Stomach (tissue), 19 donors: ENCODE measurements at places on chromosomes 13 and 19.
A peak's percentile ranks its signal among the peaks of the same experiment; 100 is the strongest.

- no peak overlapping the region for H3K27ac ChIP-seq
- peaks cover 18% of the 10 kb centered on the region for H3K4me1 ChIP-seq
- DNase-seq, result no peak
- peaks cover 5% of the 10 kb centered on the region for H3K36me3 ChIP-seq
- no peak overlapping the region for H3K4me3 ChIP-seq
Observed at GRCh38 chr19:58570770-58571574, 2.2 kb downstream of the MZF1 start.

DNA sequence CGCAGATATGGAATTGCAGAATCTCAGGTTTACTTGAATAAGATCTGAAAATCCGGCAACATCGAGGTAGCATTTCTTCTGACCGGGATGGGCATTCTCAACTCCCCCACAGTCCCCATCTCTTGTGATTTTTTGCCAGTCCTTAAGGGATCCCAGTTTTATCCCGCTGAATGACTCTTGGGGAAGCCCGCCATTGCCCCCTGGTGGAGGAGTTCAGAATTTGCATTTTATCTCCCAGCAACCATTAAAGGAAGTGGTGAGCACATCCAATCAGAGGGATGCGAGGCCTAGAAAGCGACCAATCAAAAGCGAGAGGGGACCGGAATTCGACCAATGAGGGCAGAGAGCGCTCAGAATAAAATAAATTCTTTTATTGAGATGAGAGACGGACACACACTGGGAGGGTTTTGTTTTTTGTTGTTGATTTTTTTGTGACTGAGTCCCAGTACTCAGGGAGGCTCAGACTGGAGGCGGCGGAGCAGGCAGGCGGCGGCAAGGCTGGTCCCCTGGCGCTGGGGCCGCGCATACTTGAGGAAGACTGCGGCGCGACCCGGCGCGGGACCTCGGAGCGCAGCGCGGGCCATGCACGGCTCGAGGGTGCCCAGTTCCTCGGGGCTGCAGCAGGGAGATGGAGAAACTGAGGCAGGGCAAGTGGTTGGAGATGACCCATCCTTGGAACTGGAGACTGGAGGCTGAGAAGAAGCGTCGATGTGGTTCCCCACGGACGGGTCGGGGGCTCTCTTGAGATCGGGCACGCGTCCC, 3.9 kb upstream of the TTC9B start:
- DNase-seq, result peak; percentile 77
- H3K4me3 ChIP-seq, result no peak overlapping the region
- H3K27ac ChIP-seq, result no peak overlapping the region
- H3K4me1 ChIP-seq, result peaks cover 44% of the 10 kb centered on the region
- H3K27me3 ChIP-seq, result peaks cover 97% of the 10 kb centered on the region
- H3K36me3 ChIP-seq, result no peaks in the 10 kb centered on the region

- peak; percentile 85 for DNase-seq
- no peaks in the 10 kb centered on the region for H3K36me3 ChIP-seq
- H3K27ac ChIP-seq, result no peak overlapping the region
- H3K4me1 ChIP-seq, result peaks cover 13% of the 10 kb centered on the region
- H3K27me3 ChIP-seq, result no peaks in the 10 kb centered on the region
Observed at GRCh38 chr19:19606021-19606420, 12.5 kb downstream of the PBX4 start.

DNA sequence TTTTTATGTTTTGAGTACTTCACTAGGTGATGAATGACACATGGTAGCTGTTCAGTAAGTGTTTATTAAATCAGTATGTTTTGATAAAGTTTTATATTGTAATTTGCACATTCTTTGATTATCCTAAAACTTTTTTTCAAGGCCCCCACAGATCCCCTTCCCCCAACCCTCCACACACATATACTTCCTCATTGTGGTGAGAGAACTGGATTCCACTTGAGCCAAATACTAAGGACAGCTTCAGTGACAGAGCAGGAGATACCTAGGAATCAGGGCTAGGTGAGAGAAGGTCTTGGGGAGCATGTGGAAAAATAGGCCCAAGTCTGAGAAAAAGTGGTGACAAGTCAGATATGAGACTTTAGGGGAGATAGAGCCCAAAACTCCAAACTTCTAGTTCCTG, 174.6 kb downstream of the TDRD3 start:
- no peaks in the 10 kb centered on the region for H3K4me1 ChIP-seq
- H3K27ac ChIP-seq, result no peak overlapping the region
- H3K36me3 ChIP-seq, result peaks cover 44% of the 10 kb centered on the region

GRCh38 chr19:54674021-54674617, 11.3 kb downstream of the LILRB4 start:
- H3K27ac ChIP-seq, result no peak overlapping the region
- DNase-seq, result no peak
- H3K4me1 ChIP-seq, result no peaks in the 10 kb centered on the region
- peaks cover 12% of the 10 kb centered on the region for H3K27me3 ChIP-seq
- no peak overlapping the region for H3K4me3 ChIP-seq
- H3K36me3 ChIP-seq, result no peaks in the 10 kb centered on the region

DNA sequence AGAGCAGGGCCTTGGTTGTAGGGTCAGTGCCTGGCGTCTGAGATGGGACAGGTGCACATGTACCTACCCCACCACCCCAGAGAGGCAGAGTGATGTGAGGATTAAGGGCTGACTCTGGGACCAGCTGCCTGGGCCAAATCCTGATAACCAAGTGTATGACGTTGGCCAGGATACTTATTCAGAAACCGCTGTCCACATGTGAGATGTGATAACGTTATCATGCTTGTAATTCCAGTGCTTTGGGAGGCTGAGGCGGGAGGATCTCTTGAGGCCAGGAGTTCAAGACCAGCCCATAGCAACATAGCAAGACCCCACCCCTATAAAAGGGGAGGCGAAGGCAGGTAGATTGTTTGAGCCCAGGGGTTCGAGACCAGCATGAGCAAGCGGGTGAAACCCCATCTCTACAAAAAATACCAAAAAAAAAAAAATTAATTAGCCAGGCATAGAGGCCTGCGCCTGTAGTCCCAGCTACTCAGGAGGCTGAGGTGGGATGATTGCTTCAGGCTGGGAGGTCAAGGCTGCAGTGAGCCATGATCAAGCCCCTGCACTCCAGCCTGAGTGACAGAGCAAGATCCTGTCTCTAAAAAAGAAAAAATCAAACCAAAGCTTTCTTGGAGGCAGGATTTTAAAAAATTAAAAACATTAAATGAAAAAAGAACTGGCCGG, 10.0 kb downstream of the ADGRE5 start:
- no peaks in the 10 kb centered on the region for H3K27me3 ChIP-seq
- H3K27ac ChIP-seq, result no peak overlapping the region
- DNase-seq, result no peak
- peaks cover 76% of the 10 kb centered on the region for H3K36me3 ChIP-seq

- no peaks in the 10 kb centered on the region for H3K27me3 ChIP-seq
- no peak for DNase-seq
- H3K27ac ChIP-seq, result no peak overlapping the region
- no peak overlapping the region for H3K4me3 ChIP-seq
Observed at GRCh38 chr19:9043524-9043923, 33.3 kb upstream of the MUC16 start.

DNA sequence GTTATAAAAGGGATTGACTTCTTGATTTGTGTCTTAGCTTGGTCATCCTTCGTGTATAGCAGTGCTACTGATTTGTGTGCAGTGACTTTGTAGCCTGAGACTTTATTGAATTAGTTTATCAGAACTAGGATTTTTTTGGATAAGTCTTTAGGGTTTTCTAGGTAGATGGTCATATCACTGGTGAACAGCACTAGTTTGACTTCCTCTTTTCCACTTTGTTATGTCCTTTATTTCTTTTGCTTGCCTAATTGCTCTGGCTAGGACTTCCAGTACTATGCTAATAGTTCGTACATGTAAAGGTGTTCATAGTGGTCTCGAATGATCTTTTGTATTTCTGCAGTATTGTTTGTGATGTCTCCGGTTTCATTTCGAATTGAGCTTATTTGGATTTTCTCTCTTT, 145.4 kb downstream of the DNAJC3 start:
- H3K4me3 ChIP-seq, result no peak overlapping the region
- H3K27me3 ChIP-seq, result no peaks in the 10 kb centered on the region
- H3K27ac ChIP-seq, result no peak overlapping the region
- H3K36me3 ChIP-seq, result peaks cover 19% of the 10 kb centered on the region

GRCh38 chr19:13315495-13315894, 165.3 kb downstream of the IER2 start:
- no peaks in the 10 kb centered on the region for H3K27me3 ChIP-seq
- no peaks in the 10 kb centered on the region for H3K4me1 ChIP-seq
